ENCODE measurements at places on chromosomes 2 and 18.

- no peak for DNase-seq
Measured at GRCh38 chr2:213086050-213086449, 65.4 kb downstream of the IKZF2 start.

GRCh38 chr2:153604133-153604532 lies 125.6 kb upstream of the RPRM start:
- no peak for DNase-seq

DNA sequence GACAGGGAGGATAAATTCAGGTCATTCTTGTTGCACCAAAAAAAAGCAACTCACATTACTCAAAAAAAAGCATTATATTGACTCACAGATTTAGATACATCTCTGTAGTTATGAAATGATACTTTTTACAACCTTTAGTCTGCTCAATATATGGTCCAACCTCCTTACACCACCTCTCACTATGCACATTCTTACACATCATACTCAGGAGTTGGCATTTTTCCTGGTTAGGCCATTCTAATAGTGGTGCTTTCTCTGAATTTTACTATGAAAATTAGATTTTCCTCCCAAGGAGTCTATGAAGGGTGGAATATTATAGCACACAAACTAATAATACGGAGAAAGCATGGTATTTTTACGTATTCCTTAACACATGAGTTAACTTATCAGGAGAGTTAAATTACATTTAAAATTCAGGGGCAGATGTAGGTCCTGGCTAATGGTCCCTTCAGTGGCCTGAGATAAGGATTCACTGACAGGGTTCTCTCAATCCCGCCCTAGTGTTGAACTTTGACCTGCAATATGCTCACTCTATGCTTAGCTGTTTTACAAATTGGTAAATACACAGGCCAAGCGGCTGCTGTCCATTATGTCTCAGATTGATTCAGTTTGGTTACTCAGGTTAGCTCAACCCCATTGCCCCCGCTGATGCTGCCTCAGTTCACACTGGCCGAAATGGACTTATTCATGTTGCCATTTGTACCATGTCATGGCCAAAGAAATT lies 153.6 kb downstream of the NCKAP5 start:
- no peak for DNase-seq

GRCh38 chr2:227608561-227609338 lies 5.9 kb downstream of the SCYGR3 start:
- DNase-seq = no peak

DNA sequence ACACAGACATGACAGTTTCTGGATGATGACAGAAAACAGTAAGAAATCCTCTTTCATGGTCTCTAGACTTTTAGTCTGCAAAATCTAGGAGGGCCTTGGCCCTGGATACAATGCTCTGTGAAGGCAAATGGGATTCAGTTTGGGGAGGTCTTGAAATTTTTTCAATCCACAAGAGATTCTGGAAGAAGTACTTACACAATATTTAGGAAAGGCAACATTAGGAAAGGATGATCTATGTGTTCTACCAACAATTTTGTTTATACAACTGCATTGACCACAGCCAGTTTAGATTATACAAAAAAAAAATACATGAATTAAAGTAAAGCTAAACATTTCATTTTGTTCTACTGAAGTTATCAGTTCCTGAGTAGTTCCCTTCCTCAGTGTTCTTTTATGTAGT lies 208.0 kb downstream of the SRBD1 start:
- DNase-seq = no peak

DNA sequence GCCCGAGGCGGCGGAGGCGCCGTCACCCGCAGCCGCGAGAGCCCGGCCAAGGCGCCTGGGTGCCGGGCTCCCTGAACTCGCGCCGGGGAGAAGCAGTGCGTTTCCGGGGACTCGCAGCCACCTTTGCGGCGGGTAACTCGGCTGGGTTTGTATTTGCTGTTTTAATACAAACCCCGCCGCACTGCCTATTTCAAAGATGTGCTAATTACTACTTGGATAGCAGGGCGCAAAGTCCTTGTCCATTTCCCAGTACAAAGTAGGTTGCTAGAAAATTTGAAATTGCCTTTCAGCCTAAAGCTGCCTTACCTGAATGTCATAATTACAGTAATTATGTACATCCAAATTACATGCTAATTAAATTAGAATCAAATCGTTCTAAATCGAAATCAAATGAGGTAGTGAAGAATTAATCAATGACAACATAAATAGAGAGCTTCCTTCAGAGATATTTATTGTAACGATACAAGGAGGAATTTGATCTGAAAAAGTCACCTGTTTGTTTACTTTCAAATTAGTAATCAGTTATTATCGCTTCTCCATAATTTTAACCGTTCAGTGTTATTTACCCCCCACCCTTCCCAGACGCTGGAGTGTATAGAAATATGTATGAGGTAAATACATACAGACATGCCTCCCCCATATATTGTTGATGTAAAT lies 8.1 kb downstream of the SP9 start:
- no peak for DNase-seq

- peak; percentile 38 for DNase-seq
Measured at GRCh38 chr2:15943378-15944280, 3.3 kb downstream of the MYCN start.

GRCh38 chr2:219538956-219539788 lies 4.4 kb downstream of the CHPF start:
- DNase-seq = no peak

- DNase-seq = no peak
Measured at GRCh38 chr2:150351922-150352321, 135.5 kb downstream of the RND3 start.

DNA sequence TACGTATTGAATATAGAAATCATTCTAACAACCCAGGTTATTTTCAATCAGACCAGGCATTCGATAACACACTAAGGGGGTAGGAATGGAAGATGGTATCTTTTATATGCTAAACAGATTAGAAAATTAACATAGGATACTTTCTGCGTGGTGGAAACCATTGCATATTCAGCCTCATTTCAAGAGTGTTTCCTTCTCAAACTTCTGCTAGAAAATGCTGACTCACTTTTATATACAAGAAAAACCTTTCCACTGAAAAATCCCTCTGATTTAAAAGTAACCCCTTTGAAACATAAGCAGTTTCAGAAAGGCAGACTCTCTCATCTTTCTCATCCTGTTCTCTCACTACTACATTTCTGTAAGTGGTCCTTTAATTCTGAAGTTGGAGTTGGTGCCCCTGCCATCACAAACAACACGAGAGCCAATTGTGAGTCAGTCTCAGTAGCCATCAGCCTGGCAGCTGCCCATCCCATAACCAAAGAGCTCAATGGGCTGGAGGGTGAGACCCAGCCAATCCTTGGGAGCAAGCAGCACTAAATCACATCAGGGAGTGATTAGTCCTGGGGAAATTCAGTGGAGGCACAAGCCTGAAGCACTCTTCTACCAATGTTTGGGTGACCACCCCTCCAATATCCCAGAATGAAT lies 343.1 kb downstream of the CELF4 start:
- DNase-seq = no peak

GRCh38 chr2:205689820-205690219 lies 7.5 kb downstream of the NRP2 start:
- no peak for DNase-seq

- no peak for DNase-seq
Measured at GRCh38 chr2:238154570-238154969, 4.2 kb upstream of the ERFE start.

DNA sequence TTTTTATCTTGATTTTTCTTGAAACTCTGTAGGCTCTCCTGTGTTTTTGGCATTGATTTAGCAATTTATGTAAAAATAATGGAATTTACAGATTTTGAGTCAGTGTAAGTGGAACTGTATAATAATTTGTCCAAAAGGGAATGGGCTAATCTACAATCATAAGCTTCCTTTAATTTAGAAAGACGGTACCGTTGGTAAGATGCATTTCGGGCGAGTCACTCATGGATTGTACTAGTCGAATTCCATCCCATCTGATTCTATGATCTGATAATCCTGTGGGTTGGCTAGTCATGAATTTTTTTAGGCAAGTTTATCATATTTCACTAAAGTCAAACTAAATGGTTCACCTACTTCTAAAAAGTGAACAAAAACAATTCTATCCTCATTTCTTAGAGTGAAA lies 133.4 kb downstream of the ZNF407 start:
- DNase-seq = no peak

- no peak for DNase-seq
Measured at GRCh38 chr2:25819597-25820039, 58.7 kb downstream of the ASXL2 start.

DNA sequence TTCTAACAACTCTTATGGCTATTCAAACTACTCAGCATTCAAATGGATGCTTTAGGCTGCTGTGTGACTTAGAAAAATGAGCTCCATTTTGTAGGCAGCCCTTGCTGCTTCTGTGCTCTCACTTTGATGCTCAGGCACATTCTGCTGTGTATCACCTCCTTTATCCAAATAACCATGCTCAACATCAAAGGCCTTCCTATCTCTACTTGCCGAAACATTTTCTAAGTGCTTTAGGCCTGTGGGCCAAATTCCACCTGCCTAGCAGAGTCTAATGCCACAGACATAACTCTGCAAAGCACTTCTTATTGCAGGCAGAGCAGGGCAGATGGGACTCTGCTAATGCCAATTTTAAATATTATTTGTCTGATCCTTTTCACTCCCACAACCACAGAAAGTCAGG lies 397.4 kb downstream of the RND3 start:
- DNase-seq = no peak

GRCh38 chr2:224893848-224894247 lies 148.4 kb downstream of the DOCK10 start:
- no peak for DNase-seq

DNA sequence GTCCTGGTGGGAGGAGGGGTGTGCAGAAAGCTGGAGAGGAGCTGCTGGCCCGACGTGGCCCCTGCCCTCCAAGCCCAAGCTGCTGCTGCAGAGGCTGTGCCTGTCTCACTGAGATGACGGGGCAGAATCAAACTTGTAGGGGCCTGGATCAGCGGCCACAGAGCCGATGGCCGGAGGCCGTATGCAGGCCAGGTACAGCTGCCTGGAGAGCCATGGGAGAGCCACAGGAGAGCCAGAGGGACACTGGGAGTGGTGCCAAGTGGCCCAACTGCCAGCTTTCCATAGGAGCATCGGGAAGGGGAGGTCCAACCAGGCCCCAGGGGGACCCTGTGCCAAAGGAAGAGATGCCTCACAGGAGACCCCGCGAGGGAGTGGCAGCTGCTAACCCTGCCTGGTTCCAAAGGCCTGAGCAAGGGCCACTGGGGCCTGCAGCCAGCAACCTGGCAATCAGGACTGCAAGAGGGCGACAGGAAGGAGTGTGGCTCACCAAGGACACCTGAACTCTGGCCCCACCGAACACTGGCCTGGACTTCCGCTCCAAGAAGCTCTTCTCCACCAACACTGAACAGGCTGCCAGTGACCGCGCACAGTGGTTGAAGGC lies 70.7 kb downstream of the HDAC4 start:
- DNase-seq = peak; percentile 55

DNA sequence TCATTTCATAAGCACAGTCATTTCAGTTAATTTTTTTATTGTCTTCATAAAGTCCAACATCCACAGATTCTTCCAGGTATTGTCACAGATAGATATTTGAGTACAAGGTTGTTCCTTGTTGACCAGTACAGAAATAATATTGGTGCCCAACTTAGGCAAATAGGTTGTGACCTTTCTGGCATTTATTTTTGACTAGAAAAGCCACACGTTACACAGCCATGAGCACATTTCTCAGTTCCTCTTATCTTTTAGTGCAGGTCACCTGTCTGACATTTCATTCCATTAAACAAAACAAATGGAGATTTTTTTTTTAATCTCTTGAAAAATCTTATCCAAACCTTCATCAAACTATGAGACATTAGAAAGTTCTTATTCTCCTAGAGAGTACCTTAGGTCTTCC lies 428.8 kb downstream of the ZNF521 start:
- DNase-seq = no peak

GRCh38 chr2:223786943-223787342 lies 50.4 kb downstream of the AP1S3 start:
- DNase-seq = no peak

GRCh38 chr2:74779587-74780135 lies 54.3 kb upstream of the HK2 start:
- no peak for DNase-seq

- peak; percentile 61 for DNase-seq
Measured at GRCh38 chr2:233436691-233437438, 82.6 kb downstream of the DGKD start.

DNA sequence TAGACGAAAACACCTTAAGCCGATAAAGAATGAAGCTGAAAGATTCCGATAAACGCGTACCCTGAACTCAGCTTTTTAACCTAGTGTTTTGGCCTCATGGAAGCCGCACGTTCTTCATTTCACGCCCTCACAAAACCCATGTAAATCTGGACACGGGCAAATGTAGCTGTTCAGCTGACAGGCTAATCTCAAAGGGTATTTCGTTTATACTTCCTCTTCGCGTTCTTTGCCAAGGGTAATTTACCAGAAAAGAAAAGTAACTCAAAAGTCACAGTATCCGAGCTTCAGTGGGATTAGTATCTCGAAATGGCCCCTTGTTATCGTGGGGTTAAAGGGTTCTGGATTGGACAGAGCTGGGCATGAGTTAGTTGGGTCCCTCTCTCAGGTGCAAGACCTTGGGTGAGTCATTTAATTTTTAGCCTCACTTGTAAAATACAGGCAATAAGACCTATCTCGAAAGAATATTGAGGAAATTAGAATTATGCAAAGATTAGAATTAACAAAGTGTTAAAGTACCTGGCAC lies 22.0 kb upstream of the STPG4 start:
- DNase-seq = no peak

DNA sequence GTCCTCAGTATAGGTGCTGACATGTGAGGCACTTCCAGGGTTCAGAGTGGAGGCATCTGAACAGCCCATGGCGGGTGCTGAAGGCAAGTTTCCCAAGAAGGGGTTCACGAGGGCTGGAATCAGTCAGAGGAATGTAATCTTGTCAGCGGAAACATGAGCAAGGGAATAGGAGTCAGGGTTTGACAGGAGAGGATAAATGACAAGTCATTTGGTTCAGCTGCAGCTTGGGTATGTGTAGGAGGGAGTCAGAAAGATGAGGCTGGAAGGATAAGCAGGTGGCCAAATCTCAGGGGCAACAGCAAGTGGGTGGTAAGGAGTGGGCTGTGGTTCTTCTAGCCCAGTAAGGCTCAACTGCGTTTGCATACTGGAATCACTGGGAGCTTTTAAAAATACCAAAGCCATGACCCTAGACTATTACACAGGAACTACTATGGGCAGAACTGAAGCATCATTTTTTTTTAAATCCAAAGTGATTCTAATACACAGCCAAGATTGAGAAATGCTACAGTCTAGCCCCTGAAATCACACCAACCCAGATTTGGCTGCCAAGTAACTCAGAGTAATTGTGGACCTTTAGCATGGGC lies 41.8 kb upstream of the NAB1 start:
- no peak for DNase-seq

DNA sequence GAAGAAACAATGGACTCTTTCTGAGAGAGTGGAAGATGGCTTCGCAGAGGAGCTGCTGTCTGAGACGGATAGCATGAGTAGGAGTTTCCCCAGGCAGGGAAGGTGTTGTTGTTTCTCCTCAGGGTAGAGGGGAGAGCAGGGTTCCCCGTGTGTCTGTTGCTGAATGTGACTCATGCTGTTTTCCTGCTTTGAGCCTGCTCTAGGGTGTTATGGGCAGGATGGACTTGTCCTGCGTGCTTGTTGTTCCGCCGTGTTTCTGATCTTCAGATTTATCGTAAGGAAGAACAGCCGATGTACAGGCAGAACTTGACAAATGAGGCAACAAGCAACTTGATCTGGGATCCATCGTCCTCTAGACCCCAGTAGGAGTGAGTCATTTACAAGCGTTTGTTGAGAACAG lies 19.7 kb upstream of the MYCN start:
- no peak for DNase-seq

All from left ventricle myocardium inferior (tissue), 1 donor.